ENCODE measurements at places on chromosomes 5 and 9.

DNA sequence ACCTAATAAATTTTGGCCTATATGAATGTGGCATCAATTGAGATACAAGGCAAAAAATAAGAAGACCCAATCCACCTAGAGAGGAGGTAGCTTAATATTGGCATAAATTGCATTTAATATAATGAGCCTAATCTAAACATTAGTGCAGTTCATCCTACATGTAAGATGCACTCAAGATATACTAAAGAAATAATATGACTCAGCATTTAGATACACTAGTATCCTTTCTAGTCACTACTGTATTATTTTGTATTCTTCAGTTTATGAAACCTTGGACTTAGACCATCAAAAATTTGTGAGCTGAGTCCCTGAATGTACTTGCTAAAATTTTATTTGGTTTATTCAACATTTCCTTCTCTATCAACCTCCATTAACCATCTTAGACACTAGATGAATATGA lies 104.7 kb downstream of the RAB3C start:
- no peak for DNase-seq

- DNase-seq = no peak
Observed at GRCh38 chr5:88236866-88237642, 31.6 kb downstream of the TMEM161B start.

GRCh38 chr5:65157906-65158603 lies 323.7 kb downstream of the ADAMTS6 start:
- no peak for DNase-seq

DNA sequence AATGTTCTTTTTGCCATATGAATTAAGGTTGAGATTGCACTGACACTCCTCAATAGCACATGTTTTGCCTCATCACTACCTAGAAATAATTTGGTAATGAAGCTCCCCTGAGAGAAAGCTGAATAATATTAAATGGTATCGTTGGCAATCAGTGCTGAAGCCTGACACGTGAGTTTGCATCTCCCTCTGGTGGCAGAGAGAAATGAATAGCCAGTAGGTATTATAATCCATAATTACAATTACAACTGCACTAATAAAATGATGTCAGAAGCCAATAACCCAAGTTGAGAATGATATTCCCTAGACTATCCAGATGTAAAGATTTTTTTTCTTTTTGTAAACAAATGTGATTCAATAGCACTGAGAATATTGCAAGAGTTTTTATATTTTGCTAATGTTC lies 700.3 kb downstream of the PTPRD start:
- peak; percentile 1 for DNase-seq

GRCh38 chr9:70428781-70429180 lies 14.3 kb upstream of the KLF9 start:
- DNase-seq = no peak

GRCh38 chr9:70073193-70073592 lies 29.5 kb downstream of the MAMDC2 start:
- no peak for DNase-seq

DNA sequence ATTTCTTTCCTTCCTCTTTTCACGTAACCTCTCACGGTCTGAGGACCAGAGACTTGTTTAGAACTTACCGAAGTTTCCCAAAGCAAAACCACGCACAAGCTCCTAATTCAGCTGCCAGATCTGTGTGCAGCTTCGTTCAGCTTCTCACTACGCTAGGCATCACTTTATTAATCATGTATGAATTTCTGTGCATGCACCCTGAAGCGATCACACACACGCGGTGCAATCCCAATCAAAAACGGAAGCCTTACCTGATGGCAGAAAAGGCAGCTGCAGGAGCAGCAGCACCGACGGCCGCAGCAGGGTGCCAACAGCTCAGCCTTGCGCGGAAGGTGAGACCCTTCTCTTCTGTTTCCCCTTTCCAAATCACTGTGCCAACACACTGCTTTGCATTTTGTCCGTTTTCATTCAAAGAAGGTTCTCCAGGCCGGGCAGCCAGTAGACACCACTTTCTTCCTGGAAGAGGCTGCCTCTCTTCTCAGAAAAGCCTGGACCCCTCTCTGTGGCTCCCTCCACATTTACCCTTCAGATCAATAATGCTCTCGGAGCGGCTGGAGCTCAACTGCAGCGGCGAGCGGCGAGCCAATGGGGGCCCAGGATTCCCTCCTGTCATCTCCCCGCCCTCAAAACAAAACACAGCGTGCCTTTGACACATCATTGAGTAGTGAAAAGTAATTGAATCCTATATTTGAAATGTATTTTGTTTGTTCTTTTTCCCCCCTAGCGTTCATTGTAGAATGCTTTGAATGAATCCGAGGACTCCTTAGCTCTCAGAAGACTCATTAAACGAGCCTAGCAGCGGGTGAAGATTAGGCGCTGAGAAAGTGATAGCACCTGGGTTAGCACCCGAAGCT lies at the start of gene CDH12:
Gene CDH12, minus strand, starts transcription at position 538 of the 854 bp plus-strand sequence.
- peak; percentile 82 for DNase-seq

Measured in NCI-H2171 (cell line).